T-helper 1 cell (primary cell): ENCODE measurements at places on chromosomes 1 and 21.

DNA sequence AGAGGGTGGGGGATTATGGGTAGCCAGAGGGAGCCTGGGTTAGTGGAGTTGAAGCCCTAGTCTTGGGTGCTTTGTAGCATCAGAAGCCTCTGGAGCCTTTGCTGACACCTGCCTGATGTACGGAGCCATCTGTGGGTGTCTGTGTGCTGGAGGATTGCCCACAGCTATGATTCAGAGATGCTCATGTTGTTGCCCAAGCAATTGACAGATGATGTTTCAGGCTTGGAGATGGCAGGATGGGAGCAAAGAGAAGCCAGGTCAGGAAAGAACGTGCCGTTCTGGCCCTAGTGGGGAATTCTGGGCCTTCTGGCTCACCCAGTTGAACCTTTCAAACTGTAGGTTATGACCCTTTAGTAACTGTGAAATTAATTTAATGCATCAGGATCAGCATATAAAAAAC, 27.6 kb downstream of the COQ8A start:
- no peak for DNase-seq

GRCh38 chr1:50270926-50271325, 152.3 kb downstream of the DMRTA2 start:
- DNase-seq = no peak

GRCh38 chr21:36710729-36711048, 11.8 kb downstream of the SIM2 start:
- no peak for DNase-seq

- DNase-seq = no peak
These were observed 48.2 kb downstream of the SLC9A1 start for GRCh38 chr1:27106561-27107323.
